ENCODE measurements at places on chromosomes 11 and 22.

- peak; percentile 55 for DNase-seq
These were observed 34.2 kb upstream of the FSHB start for GRCh38 chr11:30196400-30197206.

DNA sequence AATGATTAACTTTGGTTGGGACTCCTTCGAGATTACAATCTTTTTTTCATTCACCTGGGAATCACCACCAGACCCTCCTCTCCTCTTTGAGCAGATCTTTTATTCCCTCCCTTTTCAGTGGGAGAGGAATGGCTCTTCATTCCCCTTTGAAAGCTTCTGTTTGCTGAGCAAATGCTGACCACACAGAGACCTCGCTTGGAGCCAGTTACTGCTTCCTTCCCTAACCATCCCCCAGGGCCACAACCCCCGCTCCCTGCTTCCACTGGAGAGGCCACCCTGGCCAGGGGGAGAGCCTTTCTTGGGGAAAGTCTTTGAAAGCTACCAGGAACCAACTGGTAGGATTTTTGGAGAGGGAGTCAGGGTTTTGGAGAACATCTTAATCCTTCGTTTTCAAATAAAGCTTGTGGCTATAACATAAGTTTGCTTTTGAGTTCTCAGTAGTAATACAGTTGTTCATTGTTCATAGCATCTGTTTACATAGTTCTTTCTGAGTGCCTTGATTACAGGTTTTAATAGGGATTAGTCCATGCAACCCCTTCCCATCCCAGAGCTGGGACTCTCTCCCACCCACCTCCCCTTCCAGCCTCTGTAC is 138.4 kb downstream of the DBX1 start:
- no peak for DNase-seq

DNA sequence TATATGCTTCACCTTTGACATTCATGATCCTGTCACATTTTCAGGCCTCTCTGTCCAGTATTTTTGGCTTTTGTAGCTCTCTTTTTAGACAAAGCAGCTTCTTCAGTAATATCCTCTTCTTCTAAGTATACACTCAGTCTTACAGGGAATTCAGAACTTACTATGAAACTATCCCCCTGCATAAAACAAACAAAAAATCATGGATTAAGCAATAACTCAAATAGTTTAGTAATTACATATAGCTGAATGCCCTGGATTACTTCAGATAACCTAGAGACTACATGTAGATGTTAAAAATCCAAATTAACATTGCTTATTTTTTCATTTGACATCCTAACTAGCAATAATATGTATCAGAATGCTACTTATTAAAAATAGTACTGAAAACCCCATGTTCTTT is 5.2 kb downstream of the TAF1D start:
- DNase-seq: no peak

DNA sequence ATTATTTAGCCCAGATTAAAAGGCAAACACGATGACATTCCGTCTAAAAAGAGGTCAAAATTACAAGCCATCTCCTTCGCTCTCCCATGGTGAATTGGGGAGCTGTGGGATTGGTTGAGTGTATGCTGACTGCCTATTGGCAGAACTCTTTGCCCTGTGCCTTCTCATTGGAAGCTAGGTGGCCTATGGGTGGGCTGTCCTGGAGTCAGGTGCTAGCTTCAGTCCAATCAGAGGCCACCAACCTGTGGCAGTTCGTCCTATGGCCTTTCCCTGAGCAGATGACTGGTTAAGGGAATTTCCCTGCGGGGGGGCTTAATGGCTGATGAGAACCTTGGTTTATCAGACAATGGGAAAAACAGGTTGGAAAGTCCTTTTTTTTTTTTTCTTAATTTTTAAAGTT is 3.2 kb upstream of the MTMR3 start:
- no peak for DNase-seq

GRCh38 chr11:75040167-75040770 is 51.5 kb downstream of the NEU3 start:
- no peak for DNase-seq

- DNase-seq: peak; percentile 70
These were observed 19.5 kb upstream of the CHKA start for GRCh38 chr11:68140496-68141245.

GRCh38 chr22:42814215-42814614 is 42.9 kb downstream of the ARFGAP3 start:
- no peak for DNase-seq

- peak; percentile 99 for DNase-seq
These were observed 354.4 kb downstream of the SOX6 start for GRCh38 chr11:16001899-16002426.

DNA sequence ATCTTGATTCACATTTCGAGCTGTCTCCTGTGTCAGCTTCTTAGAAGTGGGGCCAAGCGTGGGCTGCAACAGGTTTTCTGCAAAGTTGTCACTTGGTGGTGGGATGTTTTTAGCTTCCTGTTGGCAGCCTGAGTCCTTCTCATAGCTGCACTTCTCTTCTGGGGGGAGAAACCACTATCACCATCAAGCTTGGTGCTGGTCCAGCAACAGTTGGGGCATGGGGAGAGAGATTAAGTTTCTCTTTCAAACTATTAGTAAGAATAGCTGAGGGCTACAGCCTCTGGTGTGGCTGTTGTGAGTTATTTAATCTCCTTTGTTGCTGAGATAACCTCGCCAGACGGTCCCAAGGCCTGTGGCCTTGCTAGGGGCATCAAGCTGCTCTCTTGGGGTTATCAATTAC is 123.3 kb upstream of the CRYBB3 start:
- DNase-seq: no peak

DNA sequence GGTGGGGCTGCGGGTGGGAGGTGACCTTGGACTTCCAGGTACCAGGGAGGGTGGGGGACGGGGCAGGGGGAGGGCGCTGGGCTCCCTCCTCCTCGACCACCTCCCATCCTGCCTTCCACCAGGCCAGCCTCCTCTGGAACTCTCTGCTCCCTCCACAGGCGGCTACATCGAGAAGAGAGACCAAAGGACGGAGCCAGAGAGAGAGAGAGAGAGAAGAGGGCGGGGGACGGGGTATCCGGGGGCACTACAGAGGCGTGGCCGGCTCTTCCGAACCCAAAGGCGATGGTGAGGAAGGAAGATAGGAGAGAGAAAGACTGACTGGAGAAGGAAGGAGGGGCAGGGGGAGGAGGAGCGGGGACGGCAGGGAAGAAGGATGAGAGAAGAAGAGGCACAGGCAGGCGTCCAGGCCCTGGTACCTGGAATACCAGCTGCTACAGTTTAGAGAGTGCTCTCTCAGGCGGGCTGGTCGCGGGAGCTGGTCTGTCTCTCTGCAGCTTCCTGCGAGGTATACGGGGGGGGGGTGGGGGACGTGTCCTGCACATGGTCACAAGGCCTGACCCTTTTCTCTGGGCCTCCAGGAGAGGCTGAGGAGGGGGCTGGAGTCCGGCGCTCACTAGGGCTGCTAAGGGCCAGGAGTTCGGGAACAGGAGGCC is 38.0 kb downstream of the IGSF9B start:
- no peak for DNase-seq

DNA sequence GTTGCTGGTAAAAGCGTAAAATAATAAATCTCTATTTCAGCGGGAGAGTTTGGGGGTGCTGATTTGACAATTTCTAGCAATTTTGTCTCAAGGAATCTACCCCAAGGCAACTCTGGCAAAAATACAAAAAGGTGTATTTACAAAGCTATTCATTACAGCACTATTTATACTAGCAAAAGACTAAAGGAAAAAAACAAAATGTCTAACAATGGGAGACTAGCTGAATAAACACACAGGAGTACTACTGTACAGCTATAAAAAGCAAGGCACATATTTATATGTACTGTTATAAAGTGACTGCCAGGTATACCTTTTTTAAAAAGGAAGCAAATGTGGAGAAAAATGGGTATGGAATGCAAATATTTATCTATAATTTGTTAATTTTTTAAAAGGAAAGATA is 32.7 kb downstream of the SLC35F2 start:
- DNase-seq: no peak

DNA sequence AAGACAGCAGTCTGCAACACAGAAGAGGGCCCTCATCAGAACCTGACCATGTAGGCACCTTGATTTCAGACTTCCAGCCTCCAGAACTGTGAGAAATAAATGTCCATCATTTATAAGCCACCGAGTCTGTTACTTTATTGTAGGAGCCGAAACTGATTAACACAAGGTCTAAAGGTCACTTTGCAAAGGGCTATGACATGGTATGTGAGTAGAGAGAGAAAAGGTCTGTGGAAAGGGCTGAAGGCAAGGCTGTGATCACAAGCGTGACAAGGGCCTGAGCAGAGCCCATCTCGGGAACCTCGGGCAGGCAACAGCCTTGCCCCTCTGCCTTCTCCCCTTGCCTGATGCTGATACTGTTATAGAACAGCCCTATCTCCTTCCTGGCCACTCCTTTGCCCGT is 73.4 kb upstream of the TEAD1 start:
- no peak for DNase-seq

DNA sequence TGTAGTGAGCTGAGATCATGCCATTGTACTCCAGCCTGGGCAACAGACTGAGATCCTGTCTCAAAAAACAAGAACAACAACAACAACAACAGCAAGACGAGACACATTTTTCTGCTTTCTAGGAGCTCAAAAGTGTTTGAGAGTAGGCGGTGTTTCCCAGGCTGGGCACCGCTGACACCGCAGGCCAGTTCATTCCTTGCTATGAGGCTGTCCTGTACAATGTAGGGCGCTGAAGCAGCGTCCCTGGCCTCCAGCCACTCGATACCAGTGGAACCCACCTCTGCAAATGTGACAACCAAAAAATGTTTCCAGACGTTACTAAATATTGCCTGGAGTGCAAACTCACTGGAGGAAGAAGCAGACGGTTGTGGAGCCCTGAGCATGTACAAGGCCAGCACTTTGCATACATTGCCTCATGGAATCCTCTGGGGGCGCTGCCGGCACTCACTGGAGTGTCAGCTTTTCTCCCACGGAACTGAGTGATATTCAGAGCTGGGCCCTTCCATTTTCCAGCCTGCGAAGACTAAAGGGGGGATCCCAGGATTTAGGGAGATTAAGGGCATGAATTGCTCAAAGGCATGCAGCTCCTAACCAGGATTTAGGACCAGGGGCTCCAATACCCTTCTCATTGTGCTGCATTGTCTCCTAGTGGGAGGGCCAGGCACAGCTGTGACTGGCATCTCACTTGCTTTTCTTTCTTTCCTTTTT is 5.8 kb upstream of the MIEF1 start:
- DNase-seq: peak; percentile 74

GRCh38 chr11:111363985-111364384 is 15.1 kb downstream of the POU2AF1 start:
- DNase-seq: no peak

DNA sequence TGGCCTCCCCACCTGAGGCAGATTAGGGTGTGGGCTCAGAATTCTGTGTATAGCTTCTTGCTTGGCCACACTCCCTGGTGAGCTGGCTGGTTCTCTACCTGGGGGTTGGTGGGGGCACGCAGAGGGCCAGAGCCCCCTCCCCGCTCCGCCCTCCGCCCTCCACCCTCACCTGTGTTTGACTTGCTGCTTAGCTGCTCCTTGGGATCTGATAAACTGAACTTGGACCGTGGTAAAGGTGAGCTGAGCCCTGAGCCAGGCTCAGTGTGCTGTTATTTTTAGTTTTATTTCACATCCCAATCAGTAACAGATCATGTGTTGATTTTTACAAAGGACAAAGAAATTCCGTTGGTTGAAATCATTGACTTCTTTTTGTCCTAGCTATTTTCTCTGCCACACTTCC is 2.0 kb downstream of the OVOL1 start:
- no peak for DNase-seq

DNA sequence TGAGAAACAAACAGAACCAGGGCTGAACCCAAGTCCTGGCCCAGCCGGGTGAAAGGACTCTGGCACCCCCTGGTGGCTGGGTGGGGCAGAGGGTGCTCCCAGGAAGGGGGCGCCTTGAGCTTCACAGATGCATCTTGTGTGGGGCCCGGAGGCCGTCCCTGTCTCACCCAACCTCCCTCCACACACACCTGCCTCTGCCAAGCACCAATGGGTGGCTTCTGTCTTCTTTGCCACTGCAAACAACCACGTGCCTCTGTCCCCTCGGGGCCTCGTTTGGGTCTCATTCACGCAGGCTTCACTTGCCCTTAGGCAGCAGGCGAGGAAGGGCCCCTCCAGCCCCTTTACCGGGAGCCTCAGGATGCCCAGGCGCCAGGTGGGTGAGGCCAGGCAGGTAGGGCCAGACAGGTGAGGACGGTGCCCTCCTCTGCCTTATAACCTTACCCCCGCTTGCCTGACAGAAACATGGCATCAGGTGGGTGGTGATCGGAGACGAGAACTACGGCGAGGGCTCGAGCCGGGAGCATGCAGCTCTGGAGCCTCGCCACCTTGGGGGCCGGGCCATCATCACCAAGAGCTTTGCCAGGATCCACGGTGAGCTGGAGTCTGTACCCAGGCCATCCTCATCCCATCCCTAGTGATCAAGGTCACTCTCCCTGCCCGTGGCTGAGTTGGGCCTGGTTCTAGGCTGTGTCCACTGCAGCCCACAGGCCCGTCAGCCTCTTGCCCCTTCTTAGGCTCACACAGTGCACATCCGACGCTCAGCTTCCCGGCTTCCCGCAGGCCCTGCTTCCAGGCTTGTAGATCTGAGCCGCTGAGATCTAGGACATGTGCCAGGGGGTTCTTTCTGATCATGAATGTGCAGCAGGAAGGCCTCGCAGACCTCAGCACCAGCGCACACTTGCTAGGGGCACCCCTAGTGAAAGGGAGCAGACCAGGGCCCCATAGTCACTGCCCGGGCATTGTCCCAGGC is 17.2 kb downstream of the POLR3H start:
- DNase-seq: no peak

DNA sequence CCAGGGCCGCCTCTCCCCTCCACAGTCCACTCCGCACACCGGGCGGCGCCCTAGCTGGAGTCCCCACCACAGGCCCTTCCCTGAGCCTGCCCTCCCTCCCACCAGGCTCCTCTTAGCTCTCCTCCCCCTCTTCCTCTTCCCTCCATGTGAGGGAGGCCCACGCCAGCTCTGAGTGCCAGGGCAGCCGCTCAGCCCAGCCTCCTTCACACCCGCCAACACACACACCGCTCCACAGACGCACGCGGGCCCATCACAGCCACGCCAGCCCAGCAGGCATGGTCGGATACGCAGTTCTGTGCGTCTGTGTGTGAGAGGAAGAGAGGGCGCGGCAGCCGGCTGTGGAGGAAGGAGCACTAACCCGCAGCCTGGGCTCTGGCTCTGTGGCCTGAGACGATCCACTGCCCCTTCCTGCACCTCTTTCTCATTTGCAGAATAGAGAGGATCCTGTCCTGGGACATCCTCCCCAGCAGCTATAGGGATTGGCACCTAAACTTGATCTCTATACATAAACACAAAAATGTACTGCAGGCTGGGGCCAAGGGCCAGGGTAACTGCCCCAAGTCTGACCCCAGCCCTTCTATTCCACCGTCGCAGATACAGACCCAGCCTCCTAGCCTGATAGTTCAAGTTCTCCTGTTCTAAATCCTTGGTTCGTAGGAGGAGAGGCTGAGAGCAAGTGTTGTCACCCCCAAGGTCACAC is 3.5 kb downstream of the CHRM4 start:
- DNase-seq: no peak

- DNase-seq: no peak
These were observed 287.4 kb upstream of the PDGFD start for GRCh38 chr11:104451197-104451893.

DNA sequence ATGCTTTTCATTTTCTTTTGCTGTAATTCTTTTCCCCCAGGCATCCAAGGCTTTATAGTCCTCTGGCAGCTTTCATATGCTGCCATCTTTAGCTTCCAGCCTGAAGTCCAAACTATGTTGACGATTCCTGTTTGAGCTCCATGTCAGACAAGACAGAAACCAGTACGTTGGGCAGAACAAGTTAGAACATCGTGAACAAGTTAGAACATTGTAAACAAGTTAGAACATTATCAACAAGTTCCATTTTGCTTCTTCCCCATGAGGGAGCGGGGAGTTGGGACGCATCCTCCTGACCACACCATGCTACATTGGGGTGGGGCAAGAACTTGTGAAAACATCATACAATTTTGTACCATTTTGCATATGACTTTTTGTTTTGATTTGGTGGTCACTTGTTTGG is 23.9 kb downstream of the GLB1L2 start:
- no peak for DNase-seq

Measured in lung (tissue), 17 donors.